Activated naive CD4-positive, alpha-beta T cell (primary cell): ENCODE measurements at places on chromosomes 12 and 14.

GRCh38 chr14:105473677-105474482 is 741 bp upstream of the CRIP2 start:
- peak; percentile 71 for DNase-seq

GRCh38 chr14:80344208-80344607 is 132.9 kb upstream of the DIO2 start:
- DNase-seq = no peak

GRCh38 chr14:87830443-87831096 is 162.4 kb downstream of the GALC start:
- DNase-seq = no peak

GRCh38 chr14:106347291-106347778 is 821.0 kb downstream of the TMEM121 start:
- DNase-seq = no peak

DNA sequence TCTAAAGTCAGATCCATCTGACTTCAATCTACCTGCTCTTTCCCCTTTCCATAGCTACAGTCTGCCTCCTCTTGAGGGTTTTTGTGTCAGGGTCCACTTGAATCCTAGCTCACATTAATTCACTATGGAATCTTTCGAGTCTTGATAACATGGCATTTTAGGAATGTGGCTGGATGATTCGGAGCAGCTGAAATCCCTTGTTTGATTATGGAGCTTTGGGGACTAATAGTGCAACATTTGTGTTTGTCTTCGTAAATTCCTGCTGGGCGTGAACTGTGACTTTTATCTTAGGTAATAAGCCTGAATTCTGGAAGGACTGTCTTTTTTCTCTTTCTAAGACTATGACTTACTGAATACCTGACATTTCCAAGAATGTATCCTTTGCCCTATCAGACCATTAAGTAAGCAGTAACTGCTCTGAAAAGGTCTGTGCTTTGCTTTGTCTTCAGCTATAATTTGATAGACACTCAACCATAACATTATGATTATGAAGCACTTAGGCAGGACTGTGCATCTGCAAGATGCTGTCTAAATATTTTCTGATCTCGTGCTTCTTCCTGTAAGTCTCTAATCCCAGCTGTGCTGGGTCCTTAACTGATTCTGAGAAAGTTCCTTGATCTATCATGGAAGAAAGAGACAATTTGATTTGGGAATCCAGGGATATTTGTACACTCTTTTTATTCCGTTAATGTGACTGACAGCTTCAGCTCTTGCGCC is 19.0 kb upstream of the PELI2 start:
- DNase-seq = no peak

- DNase-seq = peak; percentile 71
These were observed at the start of gene ARHGDIB for GRCh38 chr12:14961466-14962152. ARHGDIB (minus strand) TSS chr12:14961601; CDS start chr12:14950712, 10,889 bp downstream.

- DNase-seq = no peak
These were observed 87.0 kb downstream of the DAD1 start for GRCh38 chr14:22502007-22502406.

DNA sequence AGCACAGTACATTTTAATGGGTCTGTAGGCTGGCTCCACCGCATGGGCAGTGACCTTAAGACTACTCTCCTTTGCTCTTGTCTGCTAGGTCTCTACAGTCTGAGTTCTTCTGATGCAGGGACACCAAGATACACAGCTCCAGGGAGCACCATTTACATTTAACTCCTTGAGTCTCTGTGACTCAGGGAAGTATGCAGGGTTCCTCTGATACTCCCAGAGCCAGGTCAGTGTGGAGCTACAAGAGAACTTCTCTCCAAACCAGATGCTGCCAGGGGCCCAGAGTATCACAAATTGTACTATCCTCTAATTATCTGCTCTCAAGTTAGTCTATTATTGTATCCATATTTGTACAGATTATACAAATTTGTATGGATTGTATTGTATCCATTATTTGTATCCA is 15.2 kb downstream of the ZFP36L1 start:
- DNase-seq = no peak

- no peak for DNase-seq
These were observed 144.8 kb downstream of the KITLG start for GRCh38 chr12:88435334-88436076.

- DNase-seq = no peak
These were observed 118.7 kb downstream of the BRMS1L start for GRCh38 chr14:35944847-35945246.

- DNase-seq = no peak
These were observed 3.8 kb downstream of the ENDOU start for GRCh38 chr12:47721431-47721973.

GRCh38 chr14:21985081-21985480 is 311.5 kb upstream of the OR4E1 start:
- no peak for DNase-seq

GRCh38 chr14:57612946-57613345 is 119.3 kb upstream of the CCDC198 start:
- no peak for DNase-seq

DNA sequence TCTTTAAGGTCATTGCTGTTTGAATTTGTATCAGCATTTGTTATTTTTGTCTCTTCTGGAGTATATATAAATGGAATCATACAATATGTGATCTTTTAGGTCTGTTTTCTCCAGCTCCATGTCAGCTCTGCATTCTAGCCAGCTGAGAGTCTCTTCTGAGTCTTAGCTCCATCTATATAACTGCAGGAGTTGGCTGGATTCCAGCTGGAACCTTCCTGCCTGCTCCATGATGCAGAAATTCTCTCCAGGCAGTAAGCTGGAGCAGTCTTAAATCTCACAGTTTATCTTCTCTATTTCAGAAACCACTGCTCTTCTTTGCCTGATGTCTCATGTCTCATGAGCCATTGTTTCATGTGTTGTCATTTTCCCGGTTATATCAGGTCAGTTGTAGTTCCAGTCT is 827.6 kb downstream of the NRXN3 start:
- no peak for DNase-seq

DNA sequence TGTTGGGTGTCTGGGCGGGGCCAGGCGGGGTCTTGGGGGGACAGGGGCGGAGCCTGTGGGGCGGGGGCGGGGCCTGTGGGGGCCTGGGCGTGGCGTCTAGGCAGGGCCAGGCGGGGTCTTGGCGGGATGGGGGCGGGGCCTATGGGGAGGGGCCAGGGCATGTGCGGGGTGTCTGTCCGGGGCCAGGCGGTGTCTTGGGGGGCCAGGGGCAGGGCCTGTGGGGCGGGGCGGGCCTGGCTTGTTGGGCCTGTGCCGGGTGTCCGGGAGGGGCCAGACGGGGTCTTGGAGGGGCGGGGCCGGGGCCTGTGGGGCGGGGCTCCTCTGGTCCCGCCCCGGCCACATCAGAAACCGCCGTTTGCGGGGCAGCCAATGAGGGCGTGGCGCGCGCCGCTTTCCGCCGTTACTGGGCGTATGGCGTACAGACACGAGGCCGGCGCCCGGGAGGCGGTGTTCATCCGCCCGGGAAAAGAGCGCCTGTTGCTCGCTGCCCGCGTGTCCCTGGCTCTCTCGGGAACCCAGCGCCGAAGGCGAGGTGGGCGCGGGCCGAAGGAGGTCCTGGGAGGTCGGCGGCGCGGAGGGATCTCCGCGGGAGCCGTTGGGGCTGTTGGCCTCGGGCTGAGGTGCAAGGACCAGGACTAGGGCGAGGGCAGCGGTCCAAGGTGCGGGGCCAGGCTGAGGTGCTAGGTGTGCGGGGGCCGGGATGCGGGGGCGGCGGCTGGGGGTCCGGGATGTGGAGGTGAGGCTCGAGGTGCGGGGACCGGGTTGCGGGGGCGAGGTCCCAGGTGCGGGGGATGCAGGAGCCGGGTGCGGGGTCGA is at the start of gene PIWIL1:
Gene PIWIL1 (plus strand): TSS at position 400 of the 816 bp plus-strand sequence. CDS start 4,705 bp downstream, outside the sequence.
- no peak for DNase-seq

- DNase-seq = no peak
These were observed 108.5 kb downstream of the SCARB1 start for GRCh38 chr12:124754949-124755800.

DNA sequence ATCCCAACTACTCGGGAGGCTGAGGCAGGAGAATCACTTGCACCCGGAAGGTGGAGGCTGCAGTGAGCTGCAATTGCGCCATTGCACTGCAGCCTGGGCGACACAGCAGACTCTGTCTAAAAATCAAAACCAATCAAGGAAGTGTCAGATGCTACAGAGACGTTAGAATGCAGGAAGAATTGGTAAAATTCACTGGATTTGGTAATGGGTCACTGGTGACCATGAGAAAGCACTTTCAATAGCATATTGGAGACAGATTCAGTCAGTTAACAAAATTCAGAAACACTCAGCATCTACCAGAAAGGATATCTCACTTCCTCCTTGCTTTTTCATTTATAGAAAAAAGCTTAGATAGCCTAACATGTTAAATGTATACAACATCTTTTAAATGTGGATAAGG is 17.5 kb downstream of the BIN2 start:
- DNase-seq = no peak

GRCh38 chr14:39203659-39204606 is 28.9 kb downstream of the PNN start:
- DNase-seq = no peak

GRCh38 chr12:3320881-3321509 is 170.0 kb upstream of the PRMT8 start:
- no peak for DNase-seq

- no peak for DNase-seq
These were observed 743.9 kb upstream of the FLRT2 start for GRCh38 chr14:84785996-84786395.

- no peak for DNase-seq
These were observed 41.6 kb downstream of the NT5DC3 start for GRCh38 chr12:103799504-103799856.

GRCh38 chr12:53067074-53067992 is 11.9 kb downstream of the SPRYD3 start:
- DNase-seq = no peak

DNA sequence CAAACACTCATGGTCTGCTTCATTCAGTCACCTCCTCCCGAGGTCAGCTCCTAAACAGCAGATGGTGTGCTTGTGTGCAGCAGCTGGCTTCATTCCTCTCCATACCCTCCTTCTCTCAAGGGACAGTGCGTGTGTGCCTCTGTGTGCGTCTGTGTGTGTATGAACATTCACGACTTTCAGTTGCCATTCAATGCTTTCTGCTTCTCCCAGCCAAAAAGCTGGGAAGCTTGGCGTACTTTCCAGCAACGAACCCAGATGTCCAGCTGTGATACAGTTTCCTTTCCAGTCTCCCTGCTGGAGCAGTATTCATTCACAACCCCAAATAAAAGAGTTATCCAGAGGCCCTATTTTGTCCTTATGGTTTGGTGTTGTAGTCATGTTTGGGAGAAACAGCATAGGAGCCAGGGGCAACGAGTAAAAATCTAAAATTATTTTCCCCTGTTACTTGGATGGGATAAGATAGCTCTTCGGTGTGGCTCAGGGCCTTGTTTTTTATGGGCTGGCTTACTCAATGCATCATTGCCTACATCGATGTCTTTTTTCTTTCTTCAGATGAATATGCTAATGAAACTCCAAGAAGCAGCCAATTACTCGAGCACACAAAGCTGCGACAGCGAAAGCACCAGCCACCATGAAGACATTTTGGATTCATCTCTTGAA is 379.3 kb downstream of the NAV3 start:
- DNase-seq = no peak

DNA sequence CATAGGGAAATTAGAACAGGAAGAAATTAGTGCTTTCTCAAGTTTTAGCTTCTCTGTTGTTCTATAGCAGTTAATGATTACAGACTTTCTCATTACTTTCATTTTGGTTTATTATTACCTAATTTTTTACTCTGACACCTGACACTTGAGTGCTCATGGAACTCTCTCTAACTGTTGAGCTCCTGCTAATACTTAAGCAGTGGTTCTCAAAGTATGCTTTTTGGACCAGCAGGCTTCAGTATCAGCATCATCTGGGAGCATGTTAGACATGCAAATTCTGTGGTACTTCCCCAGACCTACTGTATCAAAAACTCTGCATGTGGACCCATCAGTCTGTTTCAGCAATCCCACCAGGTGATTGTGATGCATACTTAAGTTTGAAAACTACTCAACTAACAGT is 235.3 kb downstream of the CCDC91 start:
- DNase-seq = no peak

- no peak for DNase-seq
These were observed 96.9 kb downstream of the NPAS3 start for GRCh38 chr14:33035416-33036194.

- DNase-seq = no peak
These were observed 21.4 kb upstream of the APPL2 start for GRCh38 chr12:105257321-105257728.

- DNase-seq = no peak
These were observed 17.4 kb downstream of the TMPO start for GRCh38 chr12:98532687-98533304.
